ENCODE measurements at places on chromosomes 4 and X.

DNA sequence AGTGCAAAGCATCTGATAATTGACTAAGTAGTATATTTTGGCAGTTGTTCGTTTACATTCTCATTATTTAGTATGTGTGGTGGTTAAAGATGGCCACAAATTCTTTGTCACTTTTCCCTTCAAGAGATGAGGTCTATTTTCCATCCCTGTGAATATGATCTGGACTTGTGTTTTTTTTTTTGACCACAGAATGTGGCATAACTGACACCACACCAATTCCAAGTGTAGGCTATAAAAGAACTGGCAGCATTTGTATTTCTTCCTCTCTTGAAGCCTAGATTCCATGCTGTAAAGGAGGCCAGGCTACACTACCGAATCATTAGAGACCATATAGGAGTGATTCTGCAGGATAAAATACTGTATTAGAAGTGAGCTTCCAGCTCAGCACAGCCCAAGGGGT lies 596.6 kb downstream of the DMD start:
- no peak for DNase-seq

GRCh38 chr4:59455751-59456150 lies 1744.4 kb upstream of the ADGRL3 start:
- DNase-seq: no peak

DNA sequence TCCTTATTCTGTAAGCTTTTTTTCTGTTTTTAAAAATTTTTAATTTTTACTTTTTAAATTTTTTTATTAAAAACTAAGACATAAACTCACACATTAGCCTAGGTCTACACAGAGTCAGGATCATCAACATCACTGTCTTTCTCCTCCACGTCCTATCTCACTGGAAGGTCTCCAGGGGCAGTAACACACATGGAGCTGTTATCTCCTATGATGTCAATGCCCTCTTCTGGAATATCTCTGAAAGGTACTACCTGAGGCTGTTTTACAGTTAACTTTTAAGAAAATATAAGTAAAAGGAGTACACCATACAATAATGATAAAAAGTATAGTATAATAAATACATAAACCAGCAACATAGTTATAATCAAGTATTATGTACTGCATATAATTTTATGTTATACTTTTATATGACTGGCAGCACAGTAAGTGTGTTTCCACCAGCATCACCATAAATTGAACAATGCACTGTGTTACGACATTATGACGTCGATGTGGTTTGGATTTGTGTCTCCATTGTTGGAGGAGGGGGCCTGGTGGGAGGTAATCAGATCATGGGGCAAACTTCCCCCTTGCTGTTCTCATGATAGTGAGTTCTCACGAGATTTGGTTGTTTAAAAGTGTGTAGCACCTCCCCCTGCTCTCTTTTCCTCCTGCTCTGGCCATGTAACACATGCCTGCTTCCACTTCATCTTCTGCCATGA lies 21.3 kb downstream of the IL15 start:
- no peak for DNase-seq

DNA sequence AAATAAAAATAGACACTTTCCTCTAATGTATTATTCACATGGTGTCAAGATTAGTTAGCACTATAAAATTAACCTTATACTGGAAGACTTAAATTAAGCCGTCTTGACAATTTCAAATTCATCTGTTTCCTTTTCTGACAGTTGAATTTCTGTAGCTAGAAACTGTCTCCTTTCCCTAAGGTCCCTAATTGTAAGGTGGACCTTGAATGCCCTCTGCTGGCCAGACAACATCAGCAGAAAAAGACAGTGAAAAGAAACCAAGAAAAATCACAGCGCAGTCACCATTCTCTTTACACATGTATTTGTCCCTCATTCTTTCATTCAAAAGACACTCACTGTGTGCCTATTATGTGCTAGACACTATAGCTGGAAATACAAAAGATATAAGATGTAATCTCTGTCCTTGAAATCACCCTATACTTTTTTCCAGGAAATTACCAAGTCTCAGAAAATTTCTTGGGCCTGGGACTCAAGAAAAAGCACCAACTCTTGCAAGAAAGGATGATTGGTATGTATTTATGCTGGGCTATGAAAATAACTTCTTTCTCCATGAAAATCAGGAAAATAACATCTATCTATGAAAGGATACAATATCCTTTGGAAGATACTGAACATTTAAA lies 32.7 kb upstream of the AMBN start:
- DNase-seq: peak; percentile 32

DNA sequence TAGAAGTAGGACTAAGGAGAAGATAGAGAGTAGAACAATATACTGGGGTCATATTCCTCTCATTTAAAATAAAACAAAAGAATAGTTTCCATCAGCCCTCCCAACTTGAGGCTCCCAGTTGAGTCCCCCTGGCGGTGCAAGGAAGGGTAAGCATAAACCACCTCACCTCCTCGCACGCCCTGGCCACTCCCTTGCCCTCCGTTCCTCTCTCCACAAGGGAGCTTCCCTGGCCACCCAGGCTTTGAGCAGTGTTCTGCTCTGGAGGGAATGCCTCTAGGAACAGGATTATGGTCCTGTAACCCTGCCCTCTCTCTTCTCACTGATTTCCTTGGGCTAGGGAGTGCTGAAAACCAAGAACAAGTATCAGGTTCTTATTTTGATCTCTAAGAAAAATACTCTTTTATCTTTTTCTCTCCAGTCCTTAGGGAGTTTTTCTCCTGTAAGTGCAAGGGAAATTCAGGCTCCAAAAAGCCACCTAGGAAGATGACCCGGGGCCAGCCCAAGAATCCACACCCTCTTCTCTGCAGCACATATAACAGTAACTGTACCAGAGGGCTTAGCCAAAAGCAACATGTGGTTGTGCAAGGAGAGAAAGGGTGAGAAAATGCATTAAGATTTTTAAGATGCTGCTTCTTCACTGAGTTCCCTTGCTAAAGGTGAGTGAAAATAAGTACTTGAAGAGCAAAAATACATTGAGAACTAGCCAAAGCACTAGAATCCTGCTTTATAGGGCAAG lies 69.9 kb downstream of the USP38 start:
- DNase-seq: no peak

GRCh38 chrX:50941638-50942037 lies 31.1 kb downstream of the BMP15 start:
- no peak for DNase-seq

GRCh38 chr4:98746530-98746929 lies 88.1 kb upstream of the TSPAN5 start:
- DNase-seq: no peak

- no peak for DNase-seq
These were observed at the start of gene IL2RG for GRCh38 chrX:71111141-71111843. Gene IL2RG, minus strand, starts transcription at chrX:71111577. Its CDS starts 38 bp downstream, at chrX:71111539.

DNA sequence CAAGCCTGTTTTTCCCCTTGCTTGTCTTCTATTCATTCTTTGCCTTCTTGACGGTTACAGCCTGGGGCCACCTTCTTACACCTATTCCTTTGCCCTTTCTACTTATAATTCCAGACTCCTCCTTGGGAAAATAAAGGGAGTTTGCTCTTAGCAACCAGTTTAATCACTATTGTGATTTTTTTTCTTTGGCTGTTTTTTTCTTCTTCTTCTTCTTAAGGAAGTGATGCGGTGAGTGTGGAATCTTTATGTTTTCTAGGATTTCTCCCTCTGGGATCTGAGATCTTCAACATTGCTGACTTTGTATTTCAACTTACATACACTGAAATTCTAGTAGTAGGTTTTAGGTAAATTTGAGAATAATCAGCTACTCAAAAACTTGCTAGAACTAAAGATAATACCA lies 1.1 kb upstream of the KLHL13 start:
- DNase-seq: no peak

DNA sequence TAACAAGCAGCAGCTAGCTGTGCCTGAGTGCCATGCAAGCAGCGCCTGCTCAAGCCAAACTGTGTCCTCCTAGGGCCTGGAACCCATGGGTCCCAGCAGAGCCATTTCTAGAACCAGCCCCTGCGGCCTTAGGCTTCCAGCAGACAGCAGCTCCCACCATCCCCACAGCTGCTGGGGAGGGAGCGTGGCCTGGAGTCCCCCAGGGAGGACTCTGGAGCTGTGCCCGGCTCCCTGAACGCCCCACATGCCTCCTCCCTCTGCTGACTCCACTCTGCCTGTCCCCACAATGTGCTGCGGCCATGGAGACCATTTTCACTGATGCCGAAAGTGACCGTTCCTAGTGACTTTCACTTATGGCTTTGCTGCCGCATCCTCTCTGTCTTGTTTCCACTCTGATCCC lies 45.9 kb downstream of the GAK start:
- DNase-seq: no peak

DNA sequence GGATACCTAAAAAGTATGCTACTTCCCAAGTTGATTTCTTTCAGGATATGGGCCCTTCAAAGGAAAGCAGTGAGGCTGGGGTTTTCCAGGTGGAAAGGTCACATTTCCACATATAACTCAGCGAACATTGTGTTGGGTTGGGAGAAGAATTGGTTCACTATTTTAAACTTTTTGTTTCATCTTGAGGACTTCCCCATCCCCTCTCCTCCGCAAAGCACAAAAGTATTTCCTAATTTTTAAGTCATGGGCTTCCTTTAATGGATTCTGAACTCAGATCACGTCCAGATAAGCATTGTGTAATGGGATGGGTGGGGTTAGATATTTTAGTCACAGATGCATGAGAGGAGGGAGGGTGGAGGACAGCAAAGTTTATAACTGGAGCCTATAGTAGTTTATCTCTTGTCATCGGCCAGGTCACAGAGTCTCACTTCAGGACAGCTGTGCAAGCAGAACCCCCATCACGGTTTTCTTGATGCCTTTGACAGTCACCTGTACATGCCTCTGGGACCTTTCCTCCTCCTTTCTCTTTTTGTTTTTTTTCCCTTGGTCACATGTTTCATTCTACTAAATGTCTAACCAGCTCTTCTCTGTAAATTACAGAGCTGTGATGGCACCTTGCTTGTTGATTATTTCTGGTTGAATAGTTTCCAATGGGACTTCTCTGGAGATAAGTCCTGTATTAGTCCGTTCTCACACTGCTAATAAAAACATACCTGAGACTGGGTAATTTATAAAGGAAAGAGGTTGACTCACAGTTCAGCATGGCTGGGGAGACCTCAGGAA lies 115.4 kb downstream of the PTTG2 start:
- peak; percentile 67 for DNase-seq

- peak; percentile 14 for DNase-seq
These were observed 327.4 kb downstream of the PPP3CA start for GRCh38 chr4:101019941-101020401.

GRCh38 chrX:153771415-153772315 lies 7.6 kb downstream of the PLXNB3 start:
- DNase-seq: no peak

DNA sequence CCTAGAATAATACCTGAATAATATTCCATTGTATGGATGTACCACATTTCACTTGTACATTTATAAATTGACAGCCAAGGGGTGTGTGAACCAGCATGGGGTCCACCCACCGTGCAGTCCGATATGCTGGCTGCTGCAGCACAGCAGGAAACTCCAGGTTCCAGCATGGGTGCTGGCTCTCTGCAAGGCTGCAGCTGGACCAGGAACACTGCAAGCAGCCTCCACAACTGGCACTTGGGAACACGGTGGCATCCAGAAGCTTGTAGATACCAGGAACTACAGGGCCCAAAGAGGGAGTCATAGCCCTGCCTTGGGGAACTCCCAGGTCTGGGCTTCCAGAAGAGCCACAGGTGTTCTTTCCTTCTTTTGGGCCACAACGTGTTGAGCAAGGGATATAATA lies 91.2 kb downstream of the NXF2 start:
- no peak for DNase-seq

DNA sequence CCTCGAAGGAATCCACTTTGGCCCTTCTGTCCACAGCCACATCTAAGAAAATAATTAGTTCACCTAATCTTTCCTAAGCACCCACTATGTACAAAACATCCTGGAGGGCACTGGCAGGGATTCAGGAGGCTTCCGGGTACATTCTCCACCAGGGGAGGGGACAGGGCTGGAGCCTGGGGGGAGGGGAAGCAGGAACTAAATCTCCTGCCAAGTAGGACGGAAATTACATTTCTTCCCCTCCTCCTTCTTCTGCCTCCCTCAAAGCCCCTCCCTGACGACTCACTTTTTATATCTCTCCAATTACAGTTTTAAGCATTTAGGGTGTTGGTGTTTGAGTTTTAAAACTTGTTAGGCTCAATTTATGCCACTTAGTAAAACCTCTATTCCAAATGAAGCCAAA lies 203.1 kb downstream of the BCOR start:
- DNase-seq: no peak

DNA sequence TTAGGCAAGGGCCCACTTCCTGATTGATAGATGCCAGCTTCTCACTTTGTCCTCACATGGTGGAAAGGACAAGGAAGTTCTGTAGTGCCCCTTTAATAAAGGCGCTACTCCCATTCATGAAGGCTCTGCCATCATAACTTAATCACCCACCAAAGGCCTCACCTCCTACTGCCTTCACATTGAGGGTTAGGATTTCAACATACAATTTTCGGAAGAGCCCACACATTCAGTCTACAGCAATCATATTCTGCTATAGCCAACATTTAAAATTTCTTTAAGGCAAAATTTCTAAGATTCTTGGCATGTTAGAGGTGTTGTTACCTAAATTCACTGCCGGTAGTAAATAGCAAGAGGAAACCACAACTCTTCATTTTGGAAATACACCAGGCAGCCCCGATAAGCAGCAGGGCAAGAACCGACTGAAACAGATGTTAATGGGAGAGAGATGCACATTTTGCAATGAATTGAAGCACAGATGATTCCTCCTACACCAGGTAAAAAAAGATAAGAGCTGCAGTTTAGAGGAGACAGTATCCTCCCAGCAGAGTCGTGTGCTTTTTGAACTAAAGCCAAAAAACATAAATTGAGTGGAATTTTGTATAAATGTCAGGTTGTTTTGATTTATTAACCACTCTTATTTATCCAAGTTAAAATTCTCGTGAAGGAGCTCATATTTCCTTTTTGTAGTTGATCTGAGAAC lies 594.9 kb downstream of the KCTD8 start:
- no peak for DNase-seq

DNA sequence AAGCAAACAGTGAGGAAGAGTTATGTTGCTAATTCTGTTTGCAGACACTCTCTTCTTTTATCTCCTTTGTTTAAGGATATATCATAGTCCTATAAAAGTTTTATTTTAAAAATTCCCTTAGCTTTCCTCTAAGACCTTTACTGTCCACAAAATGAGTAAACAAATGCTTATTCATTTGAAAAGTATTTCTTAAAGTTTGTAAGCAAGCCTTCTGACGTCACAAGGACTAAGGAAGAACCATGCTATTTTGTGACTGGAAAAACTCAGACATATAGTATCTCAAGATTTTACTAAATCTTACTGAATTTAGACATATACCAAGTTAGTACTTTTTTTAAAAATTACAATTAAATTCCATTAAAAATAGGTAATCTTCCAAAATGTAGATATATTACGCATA lies 5.2 kb upstream of the RBMXL3 start:
- peak; percentile 27 for DNase-seq

GRCh38 chrX:108362026-108362425 lies 76.2 kb downstream of the COL4A6 start:
- no peak for DNase-seq

Data from HFFc6 (cell line).